ENCODE measurements at places on chromosomes 3 and 15.

GRCh38 chr3:52281981-52282801, 3.7 kb upstream of the WDR82 start:
- DNase-seq = no peak

GRCh38 chr3:46593274-46593862, 19.0 kb upstream of the FAM240A start:
- no peak for DNase-seq

DNA sequence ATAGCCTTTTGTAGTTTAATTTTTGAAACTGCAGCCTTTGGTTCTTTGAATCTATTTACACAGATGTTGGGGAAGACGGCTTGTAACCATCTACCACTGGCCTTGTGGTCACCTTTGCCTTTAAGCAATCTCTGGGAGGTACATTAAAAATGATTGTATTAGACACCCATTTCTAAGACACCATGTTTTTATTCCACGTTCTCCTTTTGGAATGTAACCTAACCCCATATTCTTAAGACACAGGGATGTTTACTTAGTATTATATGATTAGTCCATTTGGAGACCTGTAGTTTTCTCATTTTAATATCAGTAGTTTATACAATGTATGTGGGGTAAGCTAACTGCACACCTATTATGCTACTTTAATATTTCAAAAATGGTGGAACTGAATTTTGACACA, 175.1 kb upstream of the PLSCR5 start:
- no peak for DNase-seq

- no peak for DNase-seq
Measured at GRCh38 chr3:158158969-158159368, 49.1 kb downstream of the RSRC1 start.

GRCh38 chr15:62244762-62245161, 79.7 kb upstream of the C2CD4B start:
- DNase-seq = no peak

Data from NCI-H446 (cell line).